ENCODE measurements at places on chromosomes 1 and 21. TPM values are rescaled to one million over a fixed set of nuclear protein-coding genes. Genes with fewer than 3 reads are reported as not detected.

GRCh38 chr1:243313635-243314536, 58.0 kb downstream of the SDCCAG8 start:
- no peak for DNase-seq

- no peak for DNase-seq
These were observed 68.4 kb downstream of the LUZP1 start for GRCh38 chr1:23100074-23100748.

Gene PCP4
- 5.5 TPM for total RNA-seq

- no peak for DNase-seq
These were observed 23.0 kb upstream of the WLS start for GRCh38 chr1:68255301-68255700.

DNA sequence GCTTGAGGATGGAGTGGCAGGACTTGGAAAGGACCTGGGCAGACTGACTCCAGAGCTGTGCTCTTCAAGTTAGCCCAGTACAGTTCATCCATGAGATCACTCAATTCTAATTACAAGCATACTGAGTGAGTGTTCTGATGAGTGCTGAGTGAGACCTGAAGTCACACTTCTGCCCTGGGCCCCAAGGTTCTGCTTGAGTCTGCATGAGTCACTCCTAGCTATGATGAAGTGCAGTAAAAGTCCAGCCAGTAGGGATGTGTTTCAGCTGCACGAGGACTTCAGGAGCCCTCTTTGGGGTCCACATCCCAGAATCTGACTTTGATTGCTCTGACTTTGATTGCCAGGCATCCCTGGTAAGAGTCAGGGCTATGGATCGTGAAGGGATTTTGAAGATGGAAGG, 35.8 kb downstream of the PLEKHA6 start:
- DNase-seq: no peak

- DNase-seq: no peak
These were observed 235.3 kb upstream of the C1orf105 start for GRCh38 chr1:172185211-172185610.

Gene KRTAP10-2
- not detected for total RNA-seq

- no peak for DNase-seq
These were observed 883 bp upstream of the EVA1B start for GRCh38 chr1:36324353-36324703.

GRCh38 chr1:235050911-235051360, 77.7 kb downstream of the TOMM20 start:
- DNase-seq: peak; percentile 82

DNA sequence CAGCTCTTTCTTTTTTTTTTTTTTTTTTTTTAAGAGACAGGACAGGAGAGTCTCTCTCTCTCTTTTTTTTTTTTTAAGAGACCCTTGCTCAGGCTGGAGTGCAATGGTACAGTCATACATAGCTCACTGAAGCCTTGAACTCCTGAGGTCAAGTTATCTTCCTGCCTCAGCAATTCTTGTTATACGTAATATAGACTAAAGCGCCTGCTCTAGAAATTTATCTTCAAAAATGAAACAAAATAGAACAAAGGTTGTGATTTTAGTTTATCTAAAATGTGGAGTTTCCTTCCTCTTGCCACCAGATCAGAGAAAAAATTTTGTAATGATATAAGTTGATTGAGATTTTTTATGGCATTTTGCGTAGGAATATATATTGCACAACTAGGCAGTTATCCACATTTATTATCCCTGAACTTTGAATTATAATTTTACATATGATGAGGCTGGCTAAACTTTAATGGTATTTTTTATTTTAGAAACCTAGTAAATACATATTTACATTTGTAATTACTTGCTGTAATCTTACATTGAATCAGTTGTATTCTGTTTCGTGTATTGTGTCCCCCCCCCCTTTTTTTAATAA, 44.2 kb downstream of the MTF2 start:
- no peak for DNase-seq

DNA sequence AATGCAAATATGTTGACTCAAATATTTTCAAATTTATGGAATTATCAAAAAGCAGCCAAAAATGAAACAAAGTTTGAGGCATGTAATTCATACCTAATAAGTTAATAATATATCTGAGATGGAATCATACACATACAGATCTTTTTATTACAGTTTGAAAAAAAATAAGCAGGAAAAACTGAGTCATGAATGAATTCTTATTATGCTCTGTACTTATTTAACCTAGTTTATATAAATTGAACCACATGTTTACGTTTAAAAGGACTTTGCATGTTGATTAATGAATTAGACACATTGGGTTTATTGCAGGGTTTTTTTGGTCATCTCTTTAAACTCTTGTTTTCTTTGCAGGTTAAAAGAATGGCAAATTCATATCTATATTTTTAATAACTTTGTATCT, 40.9 kb downstream of the CMPK1 start:
- no peak for DNase-seq

- DNase-seq: no peak
These were observed 70.1 kb upstream of the GORAB start for GRCh38 chr1:170461762-170462384.

Gene CFHR1
- not detected for total RNA-seq

Data from right cardiac atrium (tissue), 5 donors.